T-helper 2 cell treated with Interferon-gamma antibody and Interleukin-4, amounts not matched to agents 5 μg/mL and 100 μg/mL, for 36 hours (primary cell): ENCODE measurements at places on chromosomes 11 and 22.

GRCh38 chr11:82610671-82611070, 123.0 kb downstream of the FAM181B start:
- H3K4me3 ChIP-seq = no peak overlapping the region
- H3K4me1 ChIP-seq = no peaks in the 10 kb centered on the region

GRCh38 chr11:95065336-95065735, 1.4 kb upstream of the SRSF8 start:
- peaks cover 14% of the 10 kb centered on the region for H3K4me1 ChIP-seq
- H3K4me3 ChIP-seq = no peak overlapping the region
- no peak for DNase-seq
- peaks cover 8% of the 10 kb centered on the region for H3K36me3 ChIP-seq
- H3K27ac ChIP-seq = no peak overlapping the region

DNA sequence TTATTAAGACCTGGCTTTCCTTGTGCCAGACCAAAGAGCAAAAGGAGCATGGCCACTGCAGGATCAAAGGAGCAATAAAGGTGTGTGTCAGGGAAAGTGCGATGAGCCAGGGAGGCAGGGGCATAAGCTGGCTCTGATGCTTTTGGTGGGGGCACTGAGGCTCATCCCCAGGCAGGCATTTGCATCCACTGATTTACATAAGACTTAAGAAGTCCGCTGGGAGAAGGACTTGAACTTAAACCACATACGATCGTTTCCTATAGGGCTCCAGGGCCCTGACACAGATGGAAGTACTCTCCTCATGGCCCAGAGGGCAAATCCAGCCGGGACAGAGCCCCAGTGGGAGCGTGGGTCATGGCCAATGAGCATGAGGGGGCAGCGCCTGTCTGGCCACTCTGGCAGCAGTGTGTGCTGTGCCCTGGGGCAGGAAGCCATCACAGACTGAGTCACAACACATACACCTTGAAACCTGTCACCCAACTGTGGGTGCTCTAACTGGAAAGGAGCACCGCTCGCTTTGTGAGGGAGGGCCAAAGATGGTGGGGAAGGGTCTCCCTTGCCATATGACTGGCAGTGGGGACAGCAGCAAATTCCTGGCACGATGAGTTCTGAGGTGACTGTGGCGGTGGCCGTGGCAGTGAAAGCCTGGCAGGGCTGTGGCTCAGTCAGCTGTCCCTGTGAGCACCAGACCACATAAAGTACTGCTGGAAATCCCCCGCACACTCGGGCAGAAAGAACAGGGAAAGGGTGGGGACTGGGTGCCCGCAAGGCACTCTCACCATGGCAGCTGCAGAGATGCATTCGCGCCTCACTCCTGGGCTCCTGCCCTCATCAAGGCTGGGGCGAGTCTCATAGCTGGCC, 79.4 kb upstream of the LMO1 start:
- H3K4me1 ChIP-seq = no peaks in the 10 kb centered on the region
- no peaks in the 10 kb centered on the region for H3K27me3 ChIP-seq
- no peaks in the 10 kb centered on the region for H3K36me3 ChIP-seq
- H3K4me3 ChIP-seq = no peak overlapping the region

- H3K27ac ChIP-seq = no peak overlapping the region
- H3K4me3 ChIP-seq = peak overlapping the region; percentile 67
- H3K36me3 ChIP-seq = peaks cover 31% of the 10 kb centered on the region
- peaks cover 14% of the 10 kb centered on the region for H3K4me1 ChIP-seq
Observed at GRCh38 chr11:66004186-66004585, 1.9 kb downstream of the BANF1 start.

- H3K4me3 ChIP-seq = no peak overlapping the region
- no peak overlapping the region for H3K27ac ChIP-seq
- H3K27me3 ChIP-seq = peaks cover 39% of the 10 kb centered on the region
- no peak for DNase-seq
- H3K36me3 ChIP-seq = no peaks in the 10 kb centered on the region
Observed at GRCh38 chr22:45632791-45633515, 38.7 kb upstream of the ATXN10 start.

DNA sequence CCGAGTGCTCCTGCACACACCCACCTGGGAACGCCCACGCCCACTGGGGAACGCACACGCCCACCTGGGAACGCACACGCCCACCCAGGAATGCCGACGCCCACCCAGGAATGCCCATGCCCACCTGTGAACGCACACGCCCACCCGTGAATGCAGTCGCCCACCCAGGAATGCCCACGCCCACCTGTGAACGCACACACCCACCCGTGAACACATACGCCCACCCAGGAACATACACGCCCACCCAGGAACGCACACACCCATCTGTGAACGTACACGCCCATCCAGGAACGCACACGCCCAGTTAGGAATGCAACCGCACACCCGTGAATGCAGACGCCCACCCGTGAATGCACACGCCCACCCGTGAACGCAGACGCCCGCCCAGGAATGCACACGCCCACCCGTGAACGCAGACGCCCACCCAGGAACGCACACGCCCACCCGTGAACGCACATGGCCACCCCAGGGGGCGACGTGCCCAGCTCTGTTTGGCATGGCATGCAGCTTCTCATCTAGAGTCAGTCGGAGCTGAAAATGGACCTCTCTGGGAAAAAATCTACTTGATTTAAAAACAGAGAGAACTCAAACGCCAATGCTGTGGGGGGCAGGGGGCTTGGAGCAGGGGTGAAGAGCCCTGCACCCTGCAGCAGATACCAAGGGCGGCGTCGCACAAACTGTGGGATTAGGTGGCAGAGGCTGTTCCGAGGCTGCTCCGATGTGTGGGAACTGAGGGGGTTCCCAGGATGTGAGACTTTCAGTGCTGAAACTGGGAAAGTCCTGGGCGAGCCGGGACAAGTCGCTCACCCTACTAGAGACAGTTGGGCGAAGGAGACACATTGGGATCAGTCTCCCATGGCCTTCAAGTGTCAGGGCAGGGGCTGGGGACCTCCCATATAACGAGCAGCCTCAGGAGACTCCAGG, 83.3 kb downstream of the MYEOV start:
- no peaks in the 10 kb centered on the region for H3K27me3 ChIP-seq
- no peaks in the 10 kb centered on the region for H3K4me1 ChIP-seq
- no peaks in the 10 kb centered on the region for H3K36me3 ChIP-seq
- no peak overlapping the region for H3K27ac ChIP-seq

DNA sequence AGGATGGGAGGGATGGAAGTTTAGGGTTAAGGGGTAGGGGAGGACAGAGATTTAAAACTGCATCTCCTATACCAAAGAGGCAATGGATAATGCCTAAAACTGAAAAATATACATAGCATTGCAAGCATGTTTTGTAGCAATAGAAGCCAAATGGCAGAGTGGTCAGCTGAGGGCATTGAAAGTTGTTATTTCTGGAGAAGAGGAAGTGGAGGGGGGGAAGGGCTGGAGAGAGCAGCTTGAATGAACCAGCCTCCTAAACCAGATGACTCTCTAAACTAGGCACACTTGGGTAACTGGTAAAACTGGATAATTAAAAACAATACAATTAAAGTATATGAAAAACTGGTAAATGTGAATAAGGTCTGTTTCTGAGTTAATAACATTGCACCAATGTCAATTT, 70.3 kb upstream of the TP53I11 start:
- DNase-seq = no peak
- H3K27ac ChIP-seq = no peak overlapping the region
- no peak overlapping the region for H3K4me3 ChIP-seq
- peaks cover 12% of the 10 kb centered on the region for H3K27me3 ChIP-seq
- peaks cover 4% of the 10 kb centered on the region for H3K4me1 ChIP-seq

- H3K36me3 ChIP-seq = no peaks in the 10 kb centered on the region
- no peaks in the 10 kb centered on the region for H3K4me1 ChIP-seq
- DNase-seq = no peak
- no peak overlapping the region for H3K27ac ChIP-seq
- H3K27me3 ChIP-seq = no peaks in the 10 kb centered on the region
- no peak overlapping the region for H3K4me3 ChIP-seq
Observed at GRCh38 chr22:19818324-19819207, 36.1 kb downstream of the GNB1L start.

GRCh38 chr11:44903518-44903917, 47.2 kb downstream of the TP53I11 start:
- no peak overlapping the region for H3K4me3 ChIP-seq
- peaks cover 2% of the 10 kb centered on the region for H3K27me3 ChIP-seq
- no peak for DNase-seq
- H3K36me3 ChIP-seq = no peaks in the 10 kb centered on the region
- no peak overlapping the region for H3K27ac ChIP-seq

GRCh38 chr11:72958791-72959190, 144.6 kb downstream of the ATG16L2 start:
- H3K4me1 ChIP-seq = no peaks in the 10 kb centered on the region
- no peaks in the 10 kb centered on the region for H3K27me3 ChIP-seq
- H3K36me3 ChIP-seq = peaks cover 7% of the 10 kb centered on the region
- H3K27ac ChIP-seq = no peak overlapping the region

- DNase-seq = no peak
- H3K4me1 ChIP-seq = no peaks in the 10 kb centered on the region
- no peak overlapping the region for H3K4me3 ChIP-seq
- H3K27ac ChIP-seq = no peak overlapping the region
- no peaks in the 10 kb centered on the region for H3K27me3 ChIP-seq
Observed at GRCh38 chr11:19191530-19192169, 10.1 kb downstream of the CSRP3 start.

DNA sequence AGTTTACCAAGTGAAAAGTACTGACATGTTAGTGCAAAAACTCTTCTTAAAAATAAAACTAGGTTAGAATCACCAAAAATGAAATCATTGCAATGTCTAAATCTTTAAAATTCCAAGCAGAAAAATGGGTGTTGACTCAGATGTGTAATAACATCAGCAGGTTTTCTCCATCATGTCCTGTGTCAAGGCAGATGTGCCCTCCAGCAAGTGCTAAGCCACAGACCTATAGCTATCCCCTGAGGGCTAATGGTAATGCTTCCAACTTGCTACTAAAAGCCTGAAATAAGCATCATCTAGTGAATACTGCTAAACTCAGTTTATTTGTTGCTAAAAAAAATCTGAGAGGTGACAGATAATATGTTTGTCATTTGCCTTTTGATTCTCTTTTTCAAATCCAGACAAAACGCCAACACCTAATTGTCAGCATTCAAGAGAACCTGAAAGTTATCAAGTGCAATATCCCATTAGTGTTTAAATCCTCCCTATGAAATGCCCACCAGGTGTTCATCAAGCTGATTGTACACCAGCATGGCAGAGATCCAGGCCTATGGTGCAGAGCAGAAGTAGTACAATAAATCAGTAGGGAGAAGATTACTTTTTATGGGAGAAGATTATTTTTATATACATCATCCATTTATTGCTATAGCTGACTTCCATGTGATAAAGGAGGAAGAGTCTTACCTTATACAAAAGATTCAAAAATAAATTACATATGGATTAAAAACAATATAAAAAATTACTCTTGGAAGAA, 55.1 kb upstream of the SYT9 start:
- H3K4me3 ChIP-seq = no peak overlapping the region
- H3K27me3 ChIP-seq = peaks cover 3% of the 10 kb centered on the region
- H3K36me3 ChIP-seq = no peaks in the 10 kb centered on the region
- no peaks in the 10 kb centered on the region for H3K4me1 ChIP-seq
- no peak overlapping the region for H3K27ac ChIP-seq

DNA sequence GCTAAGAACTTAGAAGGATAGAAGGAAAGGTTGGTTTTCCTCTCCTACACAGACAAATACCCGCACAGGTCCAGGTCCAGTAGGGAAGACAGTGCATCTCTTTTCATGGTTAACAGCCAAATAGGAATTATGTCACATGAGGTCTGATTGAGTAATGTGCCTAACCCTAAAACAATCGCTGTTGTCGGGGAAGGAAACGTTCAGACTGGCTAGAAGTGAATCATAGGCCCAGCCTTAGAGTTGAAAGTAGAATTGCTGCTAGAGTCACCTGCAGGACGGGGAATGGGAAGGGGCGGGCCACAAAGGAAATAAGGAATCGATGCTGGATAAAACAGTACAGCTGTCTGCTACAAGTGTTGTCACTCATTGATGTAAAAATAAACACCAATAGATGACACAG, 12.4 kb upstream of the HTATIP2 start:
- no peak overlapping the region for H3K27ac ChIP-seq
- no peaks in the 10 kb centered on the region for H3K36me3 ChIP-seq
- no peak for DNase-seq
- peaks cover 10% of the 10 kb centered on the region for H3K4me1 ChIP-seq

DNA sequence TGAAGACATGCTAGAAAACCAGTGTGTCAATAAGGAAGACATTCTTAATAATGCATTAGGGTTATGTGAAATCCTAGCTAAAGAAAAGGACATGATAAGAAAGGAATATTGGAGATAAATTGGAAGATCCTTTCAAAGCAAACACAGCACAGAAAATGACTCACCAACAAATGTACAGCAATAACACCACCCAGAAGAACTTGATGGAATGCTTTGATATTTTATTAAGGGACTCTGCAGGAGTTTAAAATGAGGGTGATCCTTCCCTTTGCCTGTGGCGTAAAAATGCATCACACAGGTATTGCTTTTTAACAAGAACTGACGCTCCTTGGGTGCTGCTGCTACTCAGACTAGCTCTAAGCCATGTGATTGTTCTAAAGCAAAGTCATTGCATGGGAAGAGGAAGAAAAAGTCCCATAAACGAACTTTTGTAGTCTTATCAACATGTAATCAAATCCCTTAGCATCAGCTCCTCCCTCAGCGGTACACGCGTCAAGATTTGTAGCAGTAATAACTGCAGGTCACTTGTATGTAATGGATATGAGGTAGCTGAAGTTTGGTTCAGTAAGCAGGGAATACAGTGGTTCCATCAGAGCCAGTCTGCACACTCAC, 48.4 kb upstream of the EED start:
- no peaks in the 10 kb centered on the region for H3K27me3 ChIP-seq
- no peak overlapping the region for H3K4me3 ChIP-seq
- H3K27ac ChIP-seq = no peak overlapping the region
- peaks cover 26% of the 10 kb centered on the region for H3K4me1 ChIP-seq

DNA sequence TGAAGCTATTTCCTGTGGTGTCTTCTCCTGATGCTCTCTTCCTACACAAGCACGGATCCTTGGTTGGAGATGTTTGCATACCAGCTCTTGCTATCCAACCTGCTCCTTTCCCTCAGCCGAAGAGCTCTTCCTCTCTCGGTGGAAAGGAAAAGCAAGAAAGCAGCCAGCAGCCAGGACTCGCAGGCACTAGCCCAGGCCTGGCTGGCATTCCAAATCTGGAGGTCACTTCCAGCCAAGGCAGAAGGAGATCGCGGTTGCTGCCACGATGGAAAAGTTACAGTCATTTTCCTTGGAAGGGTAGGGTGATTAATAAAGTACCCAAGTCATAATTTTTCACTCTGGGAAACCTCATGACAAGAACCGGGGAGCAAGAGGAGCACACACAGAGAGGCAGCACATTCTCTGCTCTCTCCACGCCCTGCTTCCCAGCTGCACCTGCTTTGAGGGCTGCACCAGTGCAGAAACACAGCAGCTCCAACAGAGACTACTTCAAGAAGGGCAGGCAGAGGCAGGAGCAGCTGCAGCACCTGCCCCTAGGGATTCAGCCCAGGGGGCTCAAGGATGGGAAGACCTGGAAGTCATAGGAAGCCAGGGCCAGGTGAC, 399.3 kb downstream of the CADM1 start:
- no peaks in the 10 kb centered on the region for H3K4me1 ChIP-seq
- H3K27me3 ChIP-seq = no peaks in the 10 kb centered on the region
- no peak overlapping the region for H3K4me3 ChIP-seq
- H3K36me3 ChIP-seq = no peaks in the 10 kb centered on the region
- DNase-seq = no peak
- no peak overlapping the region for H3K27ac ChIP-seq

GRCh38 chr11:12110714-12111548, 541 bp downstream of the MICAL2 start:
- peak; percentile 31 for DNase-seq
- H3K36me3 ChIP-seq = peaks cover 2% of the 10 kb centered on the region
- peaks cover 41% of the 10 kb centered on the region for H3K4me1 ChIP-seq
- no peaks in the 10 kb centered on the region for H3K27me3 ChIP-seq
- peak overlapping the region; percentile 77 for H3K27ac ChIP-seq

GRCh38 chr11:36010010-36010740, 66.3 kb downstream of the LDLRAD3 start:
- no peak overlapping the region for H3K4me3 ChIP-seq
- H3K4me1 ChIP-seq = no peaks in the 10 kb centered on the region
- no peak for DNase-seq
- no peaks in the 10 kb centered on the region for H3K36me3 ChIP-seq
